ENCODE measurements at places on chromosomes 3 and 15.

GRCh38 chr15:37777006-37777405 lies 157.4 kb upstream of the TMCO5A start:
- H3K27me3 ChIP-seq, result no peaks in the 10 kb centered on the region
- H3K4me1 ChIP-seq, result no peaks in the 10 kb centered on the region
- H3K4me3 ChIP-seq, result no peak overlapping the region
- no peak overlapping the region for H3K27ac ChIP-seq
- no peak for DNase-seq

GRCh38 chr3:136512381-136512780 lies 239.8 kb downstream of the STAG1 start:
- H3K27me3 ChIP-seq, result no peaks in the 10 kb centered on the region

GRCh38 chr3:60445446-60445845 lies 805.8 kb downstream of the FHIT start:
- H3K4me3 ChIP-seq, result no peak overlapping the region
- no peak overlapping the region for H3K27ac ChIP-seq
- H3K4me1 ChIP-seq, result no peaks in the 10 kb centered on the region
- no peak for DNase-seq
- no peaks in the 10 kb centered on the region for H3K27me3 ChIP-seq

DNA sequence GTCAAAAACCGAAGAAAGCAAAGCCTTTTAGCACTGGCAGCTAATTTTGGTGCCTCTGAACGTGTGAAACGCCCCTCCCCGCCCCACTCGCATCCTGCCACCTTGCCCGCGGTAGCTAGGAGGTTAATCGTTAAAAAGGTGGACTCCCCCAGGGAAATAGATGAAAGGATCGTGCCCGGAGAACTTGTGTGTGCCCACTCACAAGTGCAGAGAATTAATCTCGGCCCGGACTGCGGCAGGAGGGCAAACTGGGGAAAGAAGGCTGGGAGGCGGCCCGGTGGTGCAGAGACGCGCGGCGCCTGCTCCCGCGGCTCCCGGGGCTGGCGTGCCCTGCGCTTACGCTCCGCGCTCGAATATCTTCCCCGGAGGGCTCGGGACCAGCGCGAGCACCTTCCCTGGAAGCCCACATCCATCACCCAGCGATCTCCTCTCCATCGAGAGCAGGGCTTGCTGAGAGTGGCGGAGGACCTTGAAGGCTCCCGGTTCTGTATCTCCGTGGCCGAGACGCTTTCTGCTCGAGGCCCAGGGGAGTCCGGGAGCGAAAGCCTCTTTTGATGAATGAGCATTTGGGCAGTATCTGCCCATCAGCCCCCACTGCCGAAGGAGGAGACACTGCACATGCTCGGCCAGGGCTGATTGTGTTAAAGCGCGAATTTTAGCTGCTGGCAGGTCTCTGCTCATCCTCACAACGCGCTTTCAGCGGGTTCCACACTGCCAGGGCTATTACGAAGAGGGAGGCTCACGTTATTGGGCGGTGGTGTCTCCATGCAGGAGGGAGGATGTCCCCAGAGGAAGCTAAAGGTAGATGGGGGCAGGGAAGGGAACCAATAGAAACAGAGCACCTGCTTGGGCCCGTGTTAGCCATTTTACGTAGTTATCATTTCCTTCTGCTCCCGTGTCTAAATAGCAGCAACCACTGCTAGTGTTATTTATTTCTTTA lies 1.3 kb upstream of the SPTSSB start:
- no peak for DNase-seq
- peak overlapping the region; percentile 81 for H3K27ac ChIP-seq
- no peaks in the 10 kb centered on the region for H3K36me3 ChIP-seq
- peak overlapping the region; percentile 56 for H3K4me3 ChIP-seq

DNA sequence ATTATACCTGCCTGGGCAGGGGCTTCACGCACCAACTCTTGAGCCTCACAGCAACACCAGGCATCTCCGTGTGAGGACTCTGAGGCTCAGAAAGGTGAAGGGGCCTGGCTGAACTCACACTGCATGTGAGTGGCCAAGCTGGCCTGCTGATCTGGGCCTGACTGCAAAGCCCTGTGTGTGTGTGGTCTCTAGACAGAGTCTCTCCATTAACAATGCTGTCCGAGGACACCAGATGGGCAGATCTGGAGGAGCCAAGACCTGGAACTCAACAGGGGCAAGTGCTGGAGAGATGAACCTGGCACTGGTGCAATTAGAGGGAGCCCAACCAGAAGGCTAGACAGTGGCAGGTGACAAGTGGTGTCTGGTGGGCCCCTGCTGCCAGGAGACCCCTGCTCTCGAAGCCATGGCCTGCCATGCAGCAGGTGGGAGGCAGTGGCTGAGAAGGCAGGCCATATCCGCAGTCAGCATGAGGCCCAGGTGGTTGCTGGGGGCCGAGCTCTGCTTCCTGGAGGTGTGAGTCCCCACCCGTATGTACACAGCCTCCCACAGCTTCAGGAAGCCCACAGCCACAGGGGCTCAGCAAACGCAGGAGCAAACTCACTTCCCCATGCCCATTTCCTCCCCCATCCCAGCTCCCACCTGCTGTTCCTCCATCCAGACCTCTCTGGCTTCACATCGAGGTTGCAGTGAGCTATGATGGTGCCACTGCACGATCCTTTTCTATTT lies 39.0 kb downstream of the CYP11A1 start:
- no peaks in the 10 kb centered on the region for H3K27me3 ChIP-seq
- DNase-seq, result no peak
- H3K4me1 ChIP-seq, result no peaks in the 10 kb centered on the region
- no peak overlapping the region for H3K4me3 ChIP-seq
- no peak overlapping the region for H3K27ac ChIP-seq
- no peaks in the 10 kb centered on the region for H3K36me3 ChIP-seq

- no peak overlapping the region for H3K27ac ChIP-seq
- no peak for DNase-seq
- no peak overlapping the region for H3K4me3 ChIP-seq
- H3K27me3 ChIP-seq, result no peaks in the 10 kb centered on the region
Observed at GRCh38 chr3:14959359-14959943, 12.1 kb downstream of the NR2C2 start.

DNA sequence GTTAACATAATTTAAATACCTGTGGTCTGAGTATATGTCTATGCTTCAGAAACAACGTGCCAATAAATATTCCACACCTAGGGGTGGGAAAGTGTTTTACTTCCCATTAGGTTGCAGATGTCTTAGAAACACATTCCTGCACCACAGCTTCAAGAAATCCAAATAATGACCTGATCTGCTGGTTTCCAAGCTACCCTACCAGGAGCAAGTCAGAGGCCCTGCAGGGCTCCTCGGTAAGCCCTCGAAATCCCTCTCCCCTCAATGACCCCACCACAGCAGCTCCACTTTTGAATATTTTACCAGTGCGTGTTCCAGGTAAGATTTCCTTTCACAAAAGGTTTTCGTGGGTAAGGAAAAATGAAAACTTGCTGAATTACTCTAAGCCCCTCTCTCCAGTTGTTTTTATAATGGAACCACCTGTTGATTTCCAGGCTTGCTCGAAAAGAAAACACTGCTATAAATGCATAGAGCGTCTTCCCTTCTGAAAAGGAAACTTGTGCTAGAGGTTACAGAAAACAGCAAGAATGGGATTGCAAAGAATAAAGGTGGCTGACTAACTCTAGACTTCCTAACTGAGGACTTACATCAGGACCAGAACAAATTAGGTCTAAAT lies 12.6 kb downstream of the IL12A start:
- peaks cover 11% of the 10 kb centered on the region for H3K4me1 ChIP-seq
- no peak overlapping the region for H3K27ac ChIP-seq
- no peak for DNase-seq

GRCh38 chr15:63729115-63729884 lies 104.4 kb downstream of the HERC1 start:
- no peak for DNase-seq
- no peaks in the 10 kb centered on the region for H3K4me1 ChIP-seq
- H3K4me3 ChIP-seq, result no peak overlapping the region

DNA sequence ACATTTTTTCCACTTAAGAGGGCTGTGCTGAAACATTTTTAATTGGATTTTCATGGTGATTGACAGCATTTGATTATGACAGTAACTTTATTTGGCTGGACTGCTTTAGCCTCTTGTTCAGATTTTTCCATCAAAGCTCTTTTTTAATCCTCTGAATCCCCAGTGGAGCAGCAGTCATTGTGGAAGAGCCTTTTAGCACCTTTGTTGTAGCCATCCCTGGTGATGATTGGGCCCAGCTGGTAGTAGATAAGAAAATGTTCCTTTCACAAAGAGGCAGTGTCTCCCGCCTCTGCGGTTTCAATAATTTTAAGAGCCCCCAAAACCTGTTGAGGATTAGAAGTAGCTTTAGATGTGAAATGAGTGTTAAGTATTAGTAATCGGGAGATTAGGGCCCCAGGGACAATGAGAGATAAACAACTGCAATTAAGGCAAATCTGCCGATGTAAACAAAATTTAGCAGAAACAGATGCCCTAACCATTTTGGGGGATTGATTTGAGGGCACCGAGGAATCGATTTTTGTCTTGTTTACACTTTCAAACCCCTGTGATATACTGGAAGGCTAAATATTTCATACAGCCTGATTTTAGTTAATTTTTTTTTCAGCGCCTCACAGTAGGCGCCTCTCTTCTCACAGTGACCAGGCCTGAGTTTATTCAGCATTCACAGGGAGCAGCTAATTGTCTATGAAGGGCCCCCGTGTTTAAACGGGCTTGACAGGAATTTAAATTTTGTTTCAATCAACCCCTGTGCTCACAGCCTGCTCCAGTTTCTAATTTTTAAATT lies 43.2 kb upstream of the SKOR1 start:
- peaks cover 10% of the 10 kb centered on the region for H3K36me3 ChIP-seq
- no peaks in the 10 kb centered on the region for H3K27me3 ChIP-seq
- DNase-seq, result no peak
- H3K4me3 ChIP-seq, result no peak overlapping the region
- no peak overlapping the region for H3K27ac ChIP-seq
- H3K4me1 ChIP-seq, result no peaks in the 10 kb centered on the region

- H3K4me3 ChIP-seq, result no peak overlapping the region
- no peak overlapping the region for H3K27ac ChIP-seq
- H3K36me3 ChIP-seq, result no peaks in the 10 kb centered on the region
- H3K27me3 ChIP-seq, result no peaks in the 10 kb centered on the region
- H3K4me1 ChIP-seq, result peaks cover 9% of the 10 kb centered on the region
- DNase-seq, result no peak
Observed at GRCh38 chr3:64895991-64896895, 208.4 kb upstream of the ADAMTS9 start.

GRCh38 chr3:45826908-45827307 lies 15.0 kb downstream of the LZTFL1 start:
- no peaks in the 10 kb centered on the region for H3K27me3 ChIP-seq
- DNase-seq, result no peak
- H3K4me1 ChIP-seq, result no peaks in the 10 kb centered on the region
- no peak overlapping the region for H3K27ac ChIP-seq
- H3K4me3 ChIP-seq, result no peak overlapping the region
- peaks cover 84% of the 10 kb centered on the region for H3K36me3 ChIP-seq

DNA sequence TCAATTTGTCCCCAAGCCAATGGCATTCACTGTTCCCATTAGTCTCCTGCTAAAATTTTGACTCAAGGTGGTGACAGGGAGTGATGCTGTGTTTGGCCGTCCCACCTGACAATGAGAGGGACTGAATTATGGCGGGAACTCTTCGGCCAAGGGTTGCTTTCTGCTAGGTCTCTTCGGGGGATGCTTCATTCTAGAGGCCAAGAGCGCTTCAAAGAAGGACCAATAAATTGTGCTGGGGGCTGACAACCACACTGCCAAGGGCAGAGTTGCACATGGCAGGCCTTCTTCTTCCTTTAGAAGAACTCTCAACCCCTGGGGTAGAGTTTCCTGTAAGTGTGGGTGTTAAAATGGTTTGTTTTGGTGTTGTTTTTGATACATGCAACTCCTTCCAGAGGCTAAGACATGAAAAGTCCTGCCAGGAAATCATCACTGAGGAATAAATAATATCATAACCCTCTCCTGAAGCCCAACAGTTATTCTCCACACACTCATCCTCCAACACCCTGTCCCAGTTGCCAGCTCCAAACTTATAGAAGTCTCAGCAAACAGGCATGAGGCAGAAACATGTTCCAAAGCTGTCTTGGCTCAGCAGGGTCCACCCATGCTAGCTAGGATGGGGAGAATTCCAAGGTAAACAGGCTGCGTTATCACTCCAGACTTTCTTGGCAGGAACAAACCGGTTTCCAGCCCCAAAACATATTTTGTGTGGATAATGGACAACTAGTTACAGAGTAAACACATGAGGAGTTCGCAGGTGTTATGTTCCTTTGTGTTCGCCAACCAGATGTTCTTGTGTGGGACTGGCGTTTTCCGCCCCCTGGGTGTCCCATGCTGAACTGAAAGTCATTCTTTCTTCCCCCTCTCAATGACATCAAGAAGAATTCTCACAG lies 396.7 kb upstream of the RGMA start:
- H3K27ac ChIP-seq, result peak overlapping the region; percentile 15
- peaks cover 15% of the 10 kb centered on the region for H3K4me1 ChIP-seq
- no peak overlapping the region for H3K4me3 ChIP-seq
- DNase-seq, result no peak
- no peaks in the 10 kb centered on the region for H3K36me3 ChIP-seq
- H3K27me3 ChIP-seq, result no peaks in the 10 kb centered on the region

DNA sequence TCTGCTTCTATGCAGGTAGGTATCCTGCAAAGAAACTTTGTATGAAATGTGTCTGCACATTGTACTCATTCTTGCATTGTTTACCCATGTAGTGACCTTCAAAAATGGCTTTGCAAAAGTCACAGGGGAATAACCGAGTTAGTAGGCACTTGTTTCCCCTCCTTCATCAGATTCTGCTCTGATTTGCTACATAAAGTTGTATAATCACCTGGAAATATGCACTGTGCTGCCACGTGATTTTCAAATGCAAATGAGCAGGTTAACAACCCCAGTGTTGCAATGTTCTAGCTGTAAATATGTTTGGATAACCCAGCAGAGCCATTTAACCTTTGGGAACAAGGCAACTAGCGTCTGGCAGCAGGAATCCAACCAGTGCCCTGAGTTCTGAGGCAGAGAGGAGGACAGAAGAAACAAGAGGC lies at the start of gene KNG1:
Gene KNG1, plus strand, starts transcription at position 321 of the 419 bp plus-strand sequence. CDS start 184 bp downstream, outside the sequence.
- H3K36me3 ChIP-seq, result no peaks in the 10 kb centered on the region
- H3K4me1 ChIP-seq, result no peaks in the 10 kb centered on the region
- no peak for DNase-seq
- no peaks in the 10 kb centered on the region for H3K27me3 ChIP-seq
- H3K4me3 ChIP-seq, result no peak within 1 kb of the TSS
- H3K27ac ChIP-seq, result no peak within 1 kb of the TSS

DNA sequence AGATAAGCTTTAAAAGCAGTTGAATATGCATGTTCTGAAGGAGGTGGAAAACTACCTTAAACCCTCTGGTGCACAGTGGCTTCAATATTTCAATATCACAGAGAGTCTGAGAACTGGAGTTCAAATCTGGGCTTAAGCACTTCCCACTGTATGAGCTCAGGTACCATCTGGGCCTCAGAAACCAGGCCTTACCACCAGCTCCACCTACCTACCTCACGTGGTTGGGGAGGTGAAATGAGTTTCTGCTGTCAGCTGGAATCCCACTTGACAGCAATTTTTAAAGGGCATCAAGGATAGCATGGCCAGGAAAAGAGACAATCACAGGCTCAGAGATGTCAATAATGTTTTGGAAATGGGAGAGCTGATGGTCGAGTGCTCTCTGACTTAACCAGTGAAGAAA lies 5.0 kb downstream of the CHCHD4 start:
- no peak for DNase-seq
- H3K4me1 ChIP-seq, result peaks cover 55% of the 10 kb centered on the region
- no peak overlapping the region for H3K4me3 ChIP-seq
- no peaks in the 10 kb centered on the region for H3K27me3 ChIP-seq
- peak overlapping the region; percentile 55 for H3K27ac ChIP-seq

- H3K27me3 ChIP-seq, result no peaks in the 10 kb centered on the region
- H3K4me3 ChIP-seq, result peak overlapping the region; percentile 76
- no peak for DNase-seq
- peak overlapping the region; percentile 85 for H3K27ac ChIP-seq
Observed at GRCh38 chr3:50237133-50237651, 1.2 kb downstream of the GNAI2 start.

Measured in suprapubic skin (tissue), 4 donors.